ENCODE measurements at places on chromosomes 13 and 19.

GRCh38 chr13:38947054-38947453, 43.6 kb downstream of the STOML3 start:
- no peak for DNase-seq

- no peak for DNase-seq
These were observed 89.9 kb downstream of the COL4A2 start for GRCh38 chr13:110396913-110397381.

DNA sequence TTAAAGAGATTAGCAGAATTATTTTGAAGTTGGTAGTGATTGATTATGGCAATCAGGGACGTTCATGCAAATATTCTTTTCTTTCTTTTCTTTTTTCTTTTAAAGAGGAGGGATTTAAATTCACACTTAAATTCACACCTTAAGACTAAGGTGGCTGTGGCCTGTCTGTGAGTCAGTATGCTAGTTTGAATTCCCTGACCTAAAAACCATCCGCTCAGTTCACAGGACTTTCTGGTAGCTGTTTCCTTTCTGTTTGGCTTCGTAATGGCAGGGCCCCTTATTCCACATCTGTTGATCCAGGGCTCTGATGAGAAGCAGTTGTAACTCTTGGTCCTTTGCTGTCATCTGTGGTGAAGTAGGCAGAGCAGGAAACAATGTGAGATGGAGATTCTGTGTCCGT, 7.5 kb downstream of the TNFSF11 start:
- no peak for DNase-seq

DNA sequence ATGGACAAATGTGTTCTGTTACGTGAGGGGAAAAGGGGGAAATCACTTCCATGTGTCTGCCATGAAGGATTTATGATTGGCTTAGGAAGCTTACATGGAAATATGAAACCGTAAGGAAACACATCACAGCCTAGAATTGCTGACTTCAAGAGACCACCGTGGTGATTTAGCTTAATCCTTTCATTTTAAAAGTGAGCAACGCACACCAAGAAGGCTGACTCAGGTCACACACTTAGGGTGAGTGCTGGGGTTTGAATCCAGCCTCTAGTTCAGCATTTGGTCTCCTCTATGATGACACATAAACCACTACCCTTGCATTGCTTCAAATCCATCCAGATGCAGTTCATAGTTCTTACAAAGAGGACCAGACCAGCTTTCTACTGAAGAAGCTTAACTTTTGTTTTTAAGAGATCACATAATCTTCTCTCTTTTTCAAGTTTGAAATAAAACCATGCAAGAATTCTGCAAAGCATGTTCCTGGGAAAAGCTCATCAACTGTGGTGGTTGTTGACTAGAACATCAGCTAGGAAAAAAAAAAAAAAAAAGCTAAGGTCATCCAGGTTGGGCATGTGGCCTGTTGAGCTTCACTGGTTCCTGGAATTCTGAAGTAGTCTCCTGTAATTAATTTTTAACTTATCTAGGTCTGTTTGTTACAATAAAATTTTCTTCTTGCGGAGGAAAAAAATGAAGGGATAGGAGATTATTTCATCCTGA, 60.2 kb upstream of the KL start:
- no peak for DNase-seq

DNA sequence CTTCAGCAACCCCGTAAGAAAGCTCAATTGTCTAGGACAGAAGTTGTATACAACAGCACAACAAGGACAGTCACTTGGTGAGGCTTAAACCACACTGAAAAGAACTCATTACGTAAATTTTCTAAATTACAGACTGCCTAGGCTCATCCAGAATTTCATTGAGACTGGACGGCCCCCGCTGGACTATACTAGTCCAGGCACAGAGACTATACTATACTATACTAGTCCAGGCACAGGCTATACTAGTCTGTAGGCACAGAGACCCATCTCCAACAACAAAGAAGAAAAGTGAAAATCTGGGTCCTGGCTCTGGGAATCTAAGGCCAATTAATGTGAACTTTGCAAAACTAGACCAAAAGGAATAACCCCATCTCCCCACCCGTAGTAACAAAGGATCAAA, 700 bp downstream of the ZNF816 start:
- DNase-seq = no peak

Measured in H1 (cell line).